DMS 273 treated with DMSO at 0.1 percent for 48 hours (cell line): ENCODE measurements at places on chromosomes 11 and 22.

DNA sequence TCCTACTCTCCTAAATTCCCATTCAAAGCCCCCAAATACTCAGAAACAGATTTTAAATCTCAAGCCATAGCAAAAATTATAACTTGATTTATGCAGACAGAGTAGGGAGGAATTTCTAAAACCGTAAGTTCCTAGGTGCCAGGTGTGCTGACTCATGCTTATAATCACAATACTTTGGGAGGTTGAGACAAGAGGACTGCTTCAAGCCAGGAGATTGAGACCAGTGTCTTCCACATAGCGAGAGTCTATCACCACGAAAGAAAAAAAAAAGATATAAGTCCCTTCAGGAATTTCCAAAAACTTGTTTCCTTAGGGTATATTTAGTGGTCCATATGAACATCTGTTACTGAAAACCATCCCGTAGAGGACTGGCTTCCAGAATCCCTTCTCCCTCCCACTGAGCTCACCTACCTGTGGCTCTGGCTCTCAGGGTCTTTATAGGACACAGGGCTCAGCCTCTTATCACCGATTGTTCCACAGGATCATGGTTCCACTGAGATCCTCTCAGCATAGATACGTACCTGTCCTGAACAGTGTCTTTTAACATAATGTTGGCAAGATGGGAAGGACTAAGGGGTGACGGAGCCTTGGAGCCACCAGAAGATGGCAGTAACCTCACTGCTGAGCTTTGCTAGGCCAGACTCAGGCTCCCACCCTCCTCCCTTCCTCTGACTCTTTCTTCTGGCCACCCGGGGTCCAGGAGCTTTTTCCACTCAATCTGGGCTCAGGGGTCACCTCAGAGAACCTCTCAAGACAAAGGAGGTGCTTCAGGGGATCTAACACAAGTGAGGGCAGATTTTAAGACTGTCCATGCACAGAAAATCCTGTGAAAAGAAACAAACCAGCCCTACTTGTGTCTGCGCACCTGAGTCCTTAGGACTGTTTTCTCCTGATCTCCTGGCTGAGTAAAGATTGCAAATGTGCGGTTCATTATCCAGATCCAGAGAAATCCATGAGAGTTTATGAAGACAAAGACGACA is 117.5 kb upstream of the TOP3B start:
- no peak for DNase-seq

DNA sequence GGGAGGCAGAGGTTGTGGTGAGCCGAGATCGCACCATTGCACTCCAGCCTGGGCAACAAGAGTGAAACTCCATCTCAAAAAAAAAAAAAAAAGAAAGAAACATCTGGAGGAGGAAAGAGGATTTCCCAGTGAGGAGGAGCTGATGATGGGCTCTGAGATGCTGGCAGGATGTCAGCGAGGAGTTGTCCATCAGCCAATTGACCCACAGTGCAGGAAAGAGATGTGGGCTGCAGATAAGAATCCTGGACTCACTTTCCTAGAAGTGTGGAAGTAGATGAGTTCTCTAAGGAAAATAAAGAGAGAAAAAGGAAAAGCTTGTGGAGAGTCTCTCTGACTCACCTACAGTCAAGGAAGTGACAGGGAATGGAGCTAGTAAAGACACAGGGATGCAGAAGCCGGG is 9.7 kb downstream of the IZUMO1R start:
- no peak for DNase-seq

- DNase-seq: no peak
These were observed 83.0 kb upstream of the SHANK2 start for GRCh38 chr11:71335371-71335770.

GRCh38 chr11:57777969-57778317 is 16.3 kb downstream of the CTNND1 start:
- no peak for DNase-seq
